Activated T-helper 1 cell treated with anti-CD3 and anti-CD28 coated beads, Interleukin-12 subunit alpha, Interleukin-12 subunit beta, Interleukin-2, Interleukin-4 antibody, amounts not matched to agents 30 ng/mL and 10 ng/mL and 1 ng/mL, durations not matched to agents 14 hours and 24 hours and 36 hours (primary cell): ENCODE measurements at places on chromosomes 11 and 22. TPM values are rescaled to one million over a fixed set of nuclear protein-coding genes. Genes with fewer than 3 reads are reported as not detected.

Gene TIGD3
- 1.1 TPM in 2 replicates for total RNA-seq

DNA sequence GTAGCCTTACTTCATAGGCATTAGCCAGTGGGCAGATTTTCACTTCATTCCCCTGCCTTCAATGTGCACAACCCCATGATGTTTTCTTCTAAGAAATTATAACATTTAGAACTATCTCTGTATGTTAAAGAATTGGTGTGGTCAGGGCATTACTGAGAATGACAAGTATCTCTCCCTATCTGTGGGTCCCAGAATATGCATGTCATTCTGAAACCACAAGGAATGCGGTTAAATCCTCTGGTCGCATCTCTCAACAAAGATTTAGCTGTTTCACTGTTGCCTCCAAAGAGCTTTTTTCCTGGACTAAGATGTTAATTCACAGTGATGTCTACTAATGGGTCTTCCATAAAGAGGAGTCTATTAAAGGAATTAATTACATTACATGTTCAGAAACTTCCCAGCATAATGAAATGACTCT is 62.7 kb downstream of the LIF start:
- peak; percentile 25 for DNase-seq

DNA sequence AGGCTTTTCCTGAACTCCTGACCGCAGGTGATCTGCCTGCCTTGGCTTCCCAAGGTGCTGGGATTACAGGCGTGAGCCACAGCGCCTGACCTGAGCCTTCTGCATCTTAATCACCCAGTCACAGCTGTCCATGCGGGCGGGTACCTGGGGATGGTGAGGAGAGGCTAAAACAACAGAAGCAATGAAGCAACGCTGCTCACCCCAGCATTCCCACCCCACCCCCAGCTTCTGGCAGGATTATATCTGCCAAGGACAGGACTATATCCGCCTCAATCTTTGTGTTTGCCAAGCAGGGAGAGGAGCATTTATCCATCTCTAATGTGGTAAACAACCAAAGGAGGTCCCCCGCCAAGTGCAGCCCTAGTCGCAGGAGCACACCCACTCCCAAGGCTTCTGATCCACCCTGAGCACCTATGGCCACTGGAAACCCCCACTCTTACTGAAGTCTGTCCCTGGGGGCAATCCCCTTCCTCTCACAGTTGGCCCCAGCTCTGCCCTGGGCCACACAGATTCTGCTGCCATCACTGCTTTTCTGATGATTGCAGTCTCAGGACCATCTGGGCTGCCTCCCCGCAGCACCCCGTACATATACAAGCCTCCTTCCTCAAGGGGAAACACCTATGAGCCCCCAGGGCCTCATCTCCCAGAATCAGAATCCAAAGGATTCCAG is 8.8 kb upstream of the LGALS2 start:
- DNase-seq = no peak

DNA sequence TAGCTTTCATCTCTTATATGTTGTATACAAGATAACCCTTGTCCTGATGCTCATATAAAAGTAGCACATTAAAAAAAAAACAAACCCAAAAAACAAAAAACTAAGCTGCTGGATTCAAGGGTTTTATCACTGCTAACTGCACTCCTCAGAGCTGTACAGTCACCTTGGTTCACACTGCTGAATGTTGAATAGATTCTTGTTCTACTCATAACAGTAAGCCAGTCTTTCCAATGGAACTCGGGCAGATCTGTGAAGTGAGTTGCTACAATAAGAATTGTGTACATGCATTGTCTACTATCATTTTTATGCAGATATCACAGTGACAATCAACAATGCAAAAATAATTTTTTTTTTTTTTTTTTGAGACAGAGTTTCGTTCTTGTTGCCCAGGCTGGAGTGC is 4.7 kb downstream of the HARBI1 start:
- DNase-seq = no peak

GRCh38 chr11:83039566-83039965 is 32.1 kb downstream of the RAB30 start:
- no peak for DNase-seq

Gene TPBGL
- 0.34 and 0.47 TPM in 2 replicates for total RNA-seq

GRCh38 chr11:2735053-2735589 is 35.3 kb upstream of the KCNQ1OT1 start:
- no peak for DNase-seq
